ENCODE measurements at places on chromosomes 11 and 22.

- DNase-seq: no peak
Observed at GRCh38 chr22:46970411-46971098, 208.1 kb downstream of the TBC1D22A start.

GRCh38 chr11:120835601-120836228 lies 188.2 kb upstream of the TBCEL start:
- no peak for DNase-seq

- no peak for DNase-seq
Observed at GRCh38 chr22:45129703-45130524, 33.8 kb upstream of the NUP50 start.

DNA sequence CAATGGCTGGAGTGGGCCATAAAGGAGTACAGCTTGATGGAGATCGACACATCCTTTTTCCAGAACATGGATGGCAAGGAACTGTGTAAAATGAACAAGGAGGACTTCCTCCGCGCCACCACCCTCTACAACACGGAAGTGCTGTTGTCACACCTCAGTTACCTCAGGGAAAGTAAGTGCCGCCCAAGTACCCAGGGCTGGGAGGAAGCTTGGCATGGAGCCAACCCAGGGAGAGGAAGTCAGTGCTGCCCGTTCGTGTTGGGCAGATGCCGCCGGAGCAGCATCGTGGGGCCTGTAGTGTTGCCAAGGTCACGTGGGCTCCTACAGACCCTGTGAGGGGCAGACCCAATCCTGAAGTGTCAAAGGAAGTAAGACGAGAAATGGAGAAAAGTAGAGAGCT lies 78.9 kb downstream of the FLI1 start:
- DNase-seq: peak; percentile 73

DNA sequence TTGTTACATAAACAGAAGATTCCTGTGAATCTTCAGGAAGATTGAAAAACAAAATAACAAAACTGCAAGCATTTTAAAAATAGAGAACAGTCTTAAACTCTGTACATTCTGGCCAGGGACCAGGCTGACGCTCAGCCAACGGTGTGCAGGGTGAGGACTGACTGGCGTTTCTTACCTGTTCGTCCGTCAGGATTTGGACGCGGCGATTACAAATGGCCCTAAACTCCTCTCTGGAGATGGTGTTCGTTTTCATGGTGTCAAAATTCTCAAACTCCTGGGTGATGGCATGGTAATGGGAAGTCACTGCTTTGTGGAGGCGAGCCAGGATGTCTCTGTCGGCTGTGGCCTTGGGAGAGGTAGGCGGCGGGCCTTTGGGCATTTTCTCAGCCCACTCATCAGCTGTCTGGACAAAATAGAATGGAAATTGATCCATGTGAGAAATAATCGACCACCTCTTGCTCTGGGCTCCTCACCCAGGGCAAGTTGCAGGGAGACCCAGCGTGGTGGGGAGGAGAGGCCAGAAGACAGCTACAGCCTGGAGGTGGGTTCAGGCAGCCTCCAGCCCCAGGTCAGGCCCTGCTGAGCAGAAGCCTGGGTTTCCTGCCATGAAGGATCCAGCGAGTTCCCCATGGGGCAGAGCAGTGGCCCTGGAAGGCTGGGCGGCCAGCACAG lies 143.0 kb downstream of the MPPED1 start:
- DNase-seq: no peak

Measured in CD4-positive, alpha-beta T cell treated with Interleukin-17A for 4 hours (primary cell).